ENCODE measurements at places on chromosomes 16 and 17.
A peak's percentile ranks its signal among the peaks of the same experiment; 100 is the strongest.

DNA sequence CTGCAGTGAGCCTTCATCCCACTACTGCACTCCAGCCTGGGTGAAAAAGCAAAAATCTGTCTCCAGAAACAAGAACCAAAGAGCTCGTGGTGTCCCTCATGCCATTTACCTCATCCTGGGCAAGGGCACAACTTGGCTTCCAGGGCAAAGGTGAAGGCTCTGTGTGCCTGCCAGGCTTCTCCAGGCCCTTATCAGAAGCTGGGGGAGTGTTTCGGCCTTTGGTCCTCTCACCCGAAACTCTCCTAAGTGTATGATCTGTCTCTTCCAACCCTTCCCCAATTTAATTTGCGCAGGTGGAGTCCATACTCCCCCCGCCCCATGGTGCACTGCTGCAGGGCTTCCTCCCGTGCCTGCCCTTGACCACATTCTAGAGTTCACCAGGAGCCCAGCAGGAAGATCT lies 1.1 kb downstream of the CES2 start:
- no peak for DNase-seq

- DNase-seq = no peak
Observed at GRCh38 chr17:67491009-67491680, 114.1 kb downstream of the PITPNC1 start.

GRCh38 chr17:64492481-64493109 lies 4.3 kb downstream of the POLG2 start:
- DNase-seq = peak; percentile 25

DNA sequence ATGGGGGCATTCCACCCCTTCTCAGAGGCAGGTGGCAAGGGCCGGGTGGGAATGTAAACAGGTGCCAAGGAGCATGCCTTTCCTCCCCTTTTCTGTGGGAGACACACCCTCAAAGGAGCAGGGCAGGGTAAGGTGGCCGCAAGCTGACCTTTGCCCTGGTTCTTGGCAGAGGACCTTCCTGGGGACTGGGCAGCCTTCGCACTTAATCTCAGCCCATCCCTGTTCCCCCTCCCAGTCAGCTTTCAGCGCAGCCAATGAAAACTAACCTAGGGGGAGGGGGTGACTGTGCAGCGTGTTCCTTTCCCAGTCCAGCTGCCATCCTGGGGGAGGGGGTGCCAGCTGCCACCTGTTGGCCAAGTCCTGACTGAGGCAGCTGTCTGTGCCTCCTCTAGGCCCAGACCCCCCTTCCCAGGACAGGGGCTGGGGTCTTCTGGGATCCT lies 2.8 kb downstream of the TRAF4 start:
- no peak for DNase-seq

DNA sequence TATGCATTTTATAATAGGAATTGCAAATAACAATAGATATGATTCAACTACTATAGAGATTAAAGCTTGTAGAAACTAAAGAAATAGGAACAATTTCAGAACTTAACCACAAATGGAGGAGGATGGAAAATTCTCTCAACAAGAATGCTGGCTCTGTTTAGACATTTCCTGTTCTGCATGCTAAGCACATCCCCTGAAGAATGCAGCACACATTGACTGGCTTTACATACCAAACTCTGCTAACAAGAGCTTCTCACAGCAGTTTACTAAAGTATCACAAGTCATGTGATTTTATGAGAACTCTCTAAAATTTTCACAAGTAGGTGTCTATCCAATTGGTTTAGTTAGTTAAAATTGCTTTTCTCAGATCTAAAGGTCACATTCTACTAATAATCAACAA lies 85.2 kb downstream of the SPAG9 start:
- DNase-seq = no peak

- DNase-seq = no peak
Observed at GRCh38 chr17:75160211-75160610, 5.9 kb upstream of the JPT1 start.

DNA sequence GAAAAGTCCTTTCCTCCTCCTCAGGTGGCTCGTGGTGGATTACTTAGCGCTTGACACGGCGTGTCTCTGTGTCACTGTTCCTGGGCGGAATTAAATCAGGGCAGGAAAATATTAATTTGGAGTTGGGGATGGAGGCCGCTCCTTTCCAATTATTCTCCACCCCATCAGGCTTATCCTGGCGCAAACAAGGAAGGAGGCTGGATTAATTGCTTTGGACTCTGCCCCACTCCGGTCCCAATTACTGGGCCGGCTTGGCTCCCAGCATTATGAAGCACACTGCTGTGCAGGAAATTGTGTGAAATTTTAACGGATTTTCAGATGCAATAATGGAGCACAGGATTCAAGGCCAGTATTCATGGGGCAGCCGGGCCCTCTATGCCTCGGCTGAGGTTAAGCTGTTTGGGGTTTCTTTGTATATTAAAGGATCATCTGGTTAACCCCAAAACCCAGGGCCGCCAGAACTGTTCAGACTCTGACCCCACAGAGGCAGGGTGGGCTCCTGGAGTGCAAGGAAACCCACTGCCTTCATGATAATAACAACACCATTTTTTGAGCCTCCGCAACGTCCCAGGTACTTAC lies 87.8 kb downstream of the MRM1 start:
- DNase-seq = no peak

- no peak for DNase-seq
Observed at GRCh38 chr16:1590366-1590765, 21.5 kb downstream of the IFT140 start.

GRCh38 chr16:67391424-67392300 lies 1.6 kb downstream of the TPPP3 start:
- no peak for DNase-seq

GRCh38 chr17:2593821-2594721 lies 617 bp downstream of the PAFAH1B1 start:
- peak; percentile 73 for DNase-seq

GRCh38 chr16:57482845-57483545 lies 3.3 kb downstream of the DOK4 start:
- no peak for DNase-seq

Measured in CD8-positive, alpha-beta memory T cell (primary cell).